SK-N-DZ (cell line): ENCODE measurements at places on chromosomes 6 and 20.
A peak's percentile ranks its signal among the peaks of the same experiment; 100 is the strongest.

DNA sequence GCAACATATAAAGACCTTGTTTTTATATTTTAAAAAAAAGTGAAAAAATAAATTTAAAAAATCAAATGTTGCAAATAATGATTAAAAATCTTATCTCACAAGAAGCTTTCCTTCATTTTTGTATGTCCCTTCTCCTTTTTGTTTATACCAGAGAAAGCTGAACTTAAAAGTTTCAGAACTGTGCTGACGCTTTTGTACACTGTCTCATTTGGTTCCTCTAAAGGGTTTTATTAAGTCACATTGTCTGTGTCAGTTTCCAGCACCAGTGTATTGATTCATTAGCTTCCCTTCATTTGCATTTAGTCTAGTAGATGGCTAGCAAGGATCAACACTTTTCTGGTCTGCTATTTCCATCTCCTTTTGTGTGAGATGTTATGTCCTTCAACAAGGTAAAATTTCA is 6.7 kb downstream of the PCED1A start:
- no peak for DNase-seq

- no peak for DNase-seq
Observed at GRCh38 chr20:32365564-32365963, 7.4 kb downstream of the ASXL1 start.

GRCh38 chr6:159973406-159973805 is 4.5 kb downstream of the IGF2R start:
- DNase-seq, result no peak

DNA sequence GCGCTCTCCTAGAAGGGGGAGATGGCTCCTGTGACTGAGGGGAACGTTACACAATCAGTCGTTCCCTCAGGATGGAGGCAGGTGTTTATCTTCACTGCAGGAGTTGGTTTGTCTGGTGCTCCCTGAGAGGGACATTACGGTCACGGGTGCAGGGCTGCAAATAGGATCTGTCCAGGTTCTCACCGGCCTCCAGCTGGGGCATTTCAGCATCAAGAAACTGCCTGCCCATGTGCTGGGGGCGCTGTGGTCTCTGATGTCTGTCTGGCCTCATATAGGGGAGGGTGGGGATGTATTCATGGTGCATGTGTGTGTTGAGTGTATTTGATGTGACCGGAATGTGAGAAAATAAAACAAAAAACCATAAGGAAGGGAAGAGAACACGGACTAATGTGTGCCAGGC is 77.1 kb downstream of the TBC1D7 start:
- no peak for DNase-seq

GRCh38 chr6:124443541-124443940 is 518.7 kb upstream of the RNF217 start:
- DNase-seq, result no peak

DNA sequence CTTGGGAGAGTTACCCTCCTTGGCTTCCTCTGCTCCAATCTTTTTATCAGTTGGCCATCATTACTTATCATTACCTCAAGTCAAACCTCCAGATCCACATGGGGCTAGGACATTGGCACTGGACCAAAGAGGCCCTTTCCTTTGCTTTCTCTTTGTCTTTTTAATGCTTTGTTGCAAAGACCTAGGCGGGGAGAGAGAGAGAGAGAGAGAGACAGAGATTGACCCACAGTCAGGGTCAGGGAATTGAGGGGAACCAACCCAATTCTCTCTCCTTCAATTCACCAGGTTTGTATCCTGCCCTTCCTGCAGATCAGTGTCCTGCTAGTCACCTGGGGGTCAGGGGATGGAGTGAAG is 3.5 kb upstream of the VEGFA start:
- DNase-seq, result no peak

- DNase-seq, result no peak
Observed at GRCh38 chr6:164178679-164179332, 764.3 kb downstream of the QKI start.

- DNase-seq, result no peak
Observed at GRCh38 chr6:144601221-144601620, 316.1 kb downstream of the UTRN start.

DNA sequence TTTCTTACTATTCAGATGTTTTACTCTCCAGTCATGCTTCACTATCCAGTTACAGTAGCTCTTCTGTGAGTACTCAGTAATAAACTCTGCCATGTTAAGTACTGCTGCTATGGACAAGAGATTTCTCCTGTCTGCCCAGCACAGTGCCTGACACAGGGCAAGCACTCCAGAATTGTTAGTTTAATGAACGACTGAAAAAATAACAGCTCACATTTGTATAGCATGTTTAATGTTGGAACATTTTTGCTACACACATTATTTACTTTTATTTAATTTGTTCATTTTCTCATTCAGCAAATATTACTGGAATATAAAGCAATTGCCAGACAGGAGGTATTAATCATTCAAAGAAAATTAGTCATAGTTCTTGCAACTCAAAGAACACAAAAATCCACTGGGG is 142.6 kb upstream of the HMGN3 start:
- DNase-seq, result no peak

DNA sequence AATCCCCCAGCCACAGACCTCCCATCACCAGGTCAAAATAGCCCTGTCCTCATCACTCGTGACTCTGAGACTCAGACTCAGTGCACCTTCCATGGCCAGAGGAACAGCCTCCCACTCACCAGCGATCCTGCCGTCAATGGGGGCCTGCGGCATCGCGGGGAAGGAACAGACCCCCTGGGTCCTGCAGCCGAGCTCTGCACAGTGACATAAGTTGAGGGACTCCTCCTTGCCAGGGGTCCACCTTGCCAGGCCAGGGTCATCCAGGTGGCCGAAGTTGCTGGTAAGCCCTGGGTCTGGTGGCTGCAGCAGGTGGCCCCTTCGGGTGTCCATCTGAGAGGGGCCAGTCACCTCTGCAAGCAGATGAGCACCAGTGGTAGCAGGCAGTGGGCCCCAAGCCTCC is 16.3 kb downstream of the ETV7 start:
- DNase-seq, result no peak

DNA sequence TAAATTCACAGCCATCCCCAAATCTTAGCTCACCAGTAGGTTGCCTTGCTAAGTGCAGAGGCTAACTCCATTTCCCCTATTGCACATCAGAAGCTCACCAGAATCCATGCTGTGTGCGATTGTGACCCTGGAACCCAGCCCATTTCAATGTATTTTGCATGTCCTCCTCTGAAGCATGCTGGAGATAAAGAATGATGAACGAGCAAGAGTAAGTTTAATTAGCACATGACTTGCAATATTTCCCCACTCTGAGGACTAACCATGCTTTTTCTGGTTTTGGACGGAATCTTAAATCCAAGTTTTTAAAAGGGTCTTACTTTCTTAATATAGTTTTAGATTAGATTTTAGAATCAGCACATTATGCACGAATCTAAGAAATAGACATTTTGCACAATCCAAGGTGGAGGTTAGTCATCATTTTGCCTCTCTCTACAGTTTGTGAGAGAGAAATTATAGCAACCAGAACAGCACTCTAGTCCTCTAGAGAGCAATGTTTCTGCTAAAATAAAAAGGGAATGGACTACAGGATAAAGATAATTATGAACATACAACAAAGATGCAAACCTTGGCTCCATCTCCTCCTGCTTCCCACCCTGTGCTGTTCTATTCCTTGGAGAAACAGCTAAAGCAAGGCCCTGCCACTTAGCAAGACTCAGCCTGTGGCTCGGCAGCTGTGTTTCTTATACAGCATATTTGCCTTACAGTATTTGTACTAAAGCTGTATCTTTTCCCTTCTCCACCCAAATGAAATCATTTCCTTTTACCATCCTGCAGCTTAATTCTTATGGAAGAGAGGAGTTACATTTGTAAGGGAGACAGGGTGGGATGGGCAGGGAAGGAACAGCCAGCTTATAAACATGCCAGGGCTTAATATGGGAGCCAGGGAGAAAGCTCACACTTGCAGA is 24.9 kb upstream of the LAMA4 start:
- no peak for DNase-seq

GRCh38 chr6:70479236-70479635 is 65.9 kb downstream of the FAM135A start:
- no peak for DNase-seq

DNA sequence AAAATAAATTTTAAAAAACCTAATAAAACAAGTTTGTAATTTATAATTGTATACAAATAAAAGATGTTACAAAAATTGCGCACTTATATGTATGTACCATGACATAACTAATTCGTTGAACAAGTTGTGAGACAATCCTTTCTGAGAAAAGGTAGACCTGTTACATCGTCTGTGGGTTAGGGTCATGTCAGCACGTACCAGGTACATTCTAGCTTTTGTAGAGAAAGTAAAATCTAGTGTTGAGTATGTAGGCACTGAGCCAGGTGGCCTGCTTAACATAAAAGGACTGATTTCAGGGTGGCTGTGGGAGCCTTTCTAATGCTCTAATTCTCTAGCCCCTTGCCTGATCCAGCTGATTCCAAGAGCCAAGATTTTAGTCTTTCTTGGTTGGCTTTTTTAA is 10.4 kb downstream of the RPL7L1 start:
- DNase-seq, result no peak

- no peak for DNase-seq
Observed at GRCh38 chr20:38112930-38113294, 52.2 kb downstream of the TGM2 start.

GRCh38 chr20:5046656-5047339 is 45.5 kb upstream of the SLC23A2 start:
- DNase-seq, result no peak

DNA sequence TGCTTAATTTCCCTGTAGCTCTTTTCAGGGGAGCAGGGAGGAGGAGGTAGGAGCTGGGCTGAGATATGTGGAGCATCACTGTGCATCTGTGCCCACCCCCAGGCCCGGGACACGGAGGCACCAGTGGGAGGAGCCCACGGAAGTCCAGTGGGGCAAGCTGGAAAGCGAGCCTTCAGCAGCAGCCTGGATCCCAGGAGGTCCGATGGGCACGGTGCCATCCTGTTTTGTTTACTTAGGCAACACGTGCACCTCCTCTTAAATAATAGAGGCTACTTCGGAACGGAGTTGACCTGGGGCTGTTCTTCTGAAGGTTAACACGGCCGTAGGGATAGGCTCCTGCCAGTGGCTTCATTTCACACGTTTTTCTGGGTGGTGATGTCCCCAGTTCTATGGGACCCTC is 51.6 kb downstream of the CDH4 start:
- no peak for DNase-seq

GRCh38 chr6:26311385-26312095 is 53.5 kb upstream of the BTN3A2 start:
- DNase-seq, result peak; percentile 63
